ENCODE measurements at places on chromosomes 13 and 19.

DNA sequence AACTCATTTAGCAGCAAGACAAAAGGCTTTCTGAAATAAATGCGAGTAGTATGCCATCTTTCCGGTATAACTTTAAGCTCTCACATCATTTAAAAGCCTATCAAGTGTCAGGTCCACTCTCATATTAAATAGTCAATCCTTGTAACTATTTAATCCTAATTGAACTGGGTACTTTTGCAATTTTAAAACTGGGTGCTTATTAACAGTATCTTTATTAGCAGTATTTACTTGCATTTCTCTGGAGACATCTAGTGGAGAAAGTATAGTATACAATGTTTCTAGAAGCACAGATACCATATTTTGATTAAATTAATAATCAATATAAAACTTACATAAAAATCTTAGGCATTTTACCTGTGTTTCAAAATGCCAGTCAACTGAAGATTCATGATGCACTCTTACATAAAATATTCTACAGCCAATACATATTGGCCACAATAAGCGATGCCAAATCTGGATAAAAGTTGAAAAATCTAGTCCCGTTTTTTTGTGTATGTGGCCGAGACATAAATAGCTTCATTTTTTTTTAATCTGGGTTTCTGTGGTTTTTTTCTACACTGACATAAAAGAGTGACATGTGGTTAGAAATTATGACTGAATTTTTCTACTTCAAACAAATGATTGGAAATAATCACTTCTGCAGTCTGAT, 4.3 kb upstream of the POSTN start:
- no peak for DNase-seq

GRCh38 chr13:67554286-67554685, 324.1 kb upstream of the PCDH9 start:
- DNase-seq = no peak

- DNase-seq = no peak
These were observed 1104.9 kb upstream of the SLC10A2 start for GRCh38 chr13:104170980-104171555.

DNA sequence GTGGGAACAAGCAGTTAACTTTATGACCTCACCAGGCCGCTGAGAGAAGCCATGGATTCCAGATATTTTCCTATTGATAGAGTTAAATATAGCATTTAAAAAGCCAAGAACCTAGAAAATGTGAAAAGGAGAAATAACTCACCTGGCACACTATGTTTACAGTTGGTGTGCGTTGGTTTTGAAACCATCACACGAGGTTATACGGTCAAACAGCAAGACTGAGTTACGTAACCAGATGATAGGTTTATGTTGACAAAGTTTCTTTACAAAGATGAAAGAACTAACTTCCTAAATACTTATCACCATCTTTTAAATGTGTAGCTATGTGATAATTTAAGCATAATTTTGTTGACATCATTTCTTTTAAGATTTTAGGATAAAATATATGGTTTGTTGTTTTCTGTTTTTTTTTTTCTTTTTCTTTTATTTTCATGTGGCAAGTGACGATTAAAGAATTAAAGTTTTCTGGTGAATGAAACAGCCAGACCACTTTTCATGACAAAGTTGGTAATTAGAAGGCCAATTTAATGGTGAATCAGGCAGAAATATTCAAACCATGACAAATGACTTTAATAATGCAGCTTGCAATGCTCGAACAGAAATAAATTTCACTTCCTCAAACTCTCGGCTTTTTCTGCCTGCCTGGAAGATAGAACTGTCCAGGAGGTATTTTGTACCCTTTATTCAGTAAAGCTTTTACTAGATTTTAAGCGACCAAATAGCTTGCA, 339.1 kb upstream of the OBI1 start:
- no peak for DNase-seq

DNA sequence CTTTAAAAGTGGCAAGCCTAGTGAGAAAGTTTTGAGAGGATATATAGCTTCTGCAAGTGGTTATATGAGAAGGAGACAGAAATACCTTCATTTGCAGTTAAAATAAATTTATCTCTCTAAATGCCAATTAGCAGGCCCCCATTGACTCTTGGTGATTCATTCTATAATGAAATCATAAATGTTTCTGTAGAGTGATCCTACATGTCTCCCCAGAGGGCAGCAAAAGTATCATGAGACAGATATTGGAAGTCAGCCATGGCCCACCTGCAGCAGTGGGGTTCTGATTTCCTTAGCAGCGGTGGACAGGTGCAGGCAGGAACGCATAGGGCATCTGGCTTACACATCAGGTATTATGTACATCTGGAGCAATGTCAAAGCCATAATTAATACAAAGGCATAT, 385.4 kb upstream of the SLC10A2 start:
- DNase-seq = no peak

- DNase-seq = peak; percentile 1
These were observed 87.5 kb downstream of the TSHZ3 start for GRCh38 chr19:31261603-31262212.

- no peak for DNase-seq
These were observed 78.8 kb upstream of the TMTC4 start for GRCh38 chr13:100753376-100753775.

DNA sequence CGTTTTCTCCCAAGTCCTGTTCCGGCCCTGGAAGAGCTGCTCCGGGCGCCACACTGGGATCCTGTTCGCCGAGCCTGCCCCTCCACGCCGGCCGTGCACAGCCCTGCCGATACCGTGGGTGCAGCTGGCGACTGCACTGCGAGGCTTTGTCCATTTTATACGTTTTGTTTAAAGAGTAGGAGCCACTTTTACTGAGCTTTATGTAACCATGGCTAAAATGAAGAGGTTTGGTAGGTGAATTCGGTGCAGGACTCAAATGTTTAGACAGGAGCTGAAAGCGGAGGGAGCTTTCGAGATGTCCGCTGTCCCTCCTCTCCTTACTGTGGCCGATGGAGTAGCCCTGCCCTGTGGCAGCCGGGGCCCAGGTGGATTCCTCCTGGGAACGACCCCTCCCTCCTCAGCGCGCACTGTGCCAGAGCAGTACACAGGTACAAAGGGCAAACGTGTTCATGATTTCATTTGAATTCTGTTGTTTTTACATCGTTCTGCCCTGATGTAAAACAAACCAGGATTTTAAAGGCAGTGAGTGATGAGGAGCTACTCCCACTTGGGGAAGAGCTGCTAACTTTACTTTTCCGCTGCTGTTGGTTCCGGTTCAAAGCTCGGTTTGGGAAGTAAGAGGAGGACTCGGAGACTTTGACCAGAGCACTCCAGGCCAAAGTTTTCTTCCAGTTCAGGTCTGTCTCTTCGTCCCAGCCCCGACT, 1.7 kb downstream of the COL4A2 start:
- DNase-seq = no peak

GRCh38 chr13:41693434-41693833, 236.1 kb downstream of the RGCC start:
- no peak for DNase-seq

DNA sequence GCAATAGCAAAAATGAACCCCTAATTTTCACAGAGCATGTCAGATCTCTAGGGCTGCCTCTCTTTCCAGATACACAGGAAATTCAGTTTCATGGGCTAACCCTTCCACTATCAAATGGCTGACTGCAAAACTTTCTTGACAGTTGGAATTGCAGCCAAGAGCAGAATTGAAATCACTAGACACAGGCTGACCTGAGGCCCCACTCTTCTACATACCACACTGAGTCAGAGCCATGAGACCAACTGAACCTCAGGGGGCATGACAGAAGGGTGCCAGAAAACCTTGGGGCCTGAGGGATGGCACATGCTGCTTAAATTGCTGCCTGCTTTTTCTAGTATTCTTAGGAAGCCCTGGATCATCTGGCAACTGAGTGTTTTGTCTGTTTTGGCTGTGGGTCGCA, 1.7 kb upstream of the DLEU7 start:
- DNase-seq = no peak

DNA sequence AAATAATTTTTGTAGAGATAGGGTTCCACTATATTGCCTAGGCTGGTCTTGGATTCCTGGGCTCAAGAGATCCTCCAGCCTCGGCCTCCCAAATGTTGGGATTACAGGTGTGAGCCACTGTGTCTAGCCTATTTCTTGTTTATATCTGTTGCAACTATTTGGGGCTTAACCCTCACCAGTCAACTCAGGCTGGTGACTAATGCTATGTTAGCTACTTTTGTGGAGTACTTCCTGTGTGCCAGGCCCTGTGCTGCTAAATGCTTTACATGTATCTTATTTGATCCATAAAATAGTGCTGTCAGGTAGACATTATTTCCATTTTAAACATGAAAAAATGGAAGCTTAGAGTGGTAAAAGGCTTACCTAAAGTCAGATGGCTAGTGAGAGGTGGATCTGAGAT, 13.8 kb downstream of the CEACAM1 start:
- DNase-seq = no peak

DNA sequence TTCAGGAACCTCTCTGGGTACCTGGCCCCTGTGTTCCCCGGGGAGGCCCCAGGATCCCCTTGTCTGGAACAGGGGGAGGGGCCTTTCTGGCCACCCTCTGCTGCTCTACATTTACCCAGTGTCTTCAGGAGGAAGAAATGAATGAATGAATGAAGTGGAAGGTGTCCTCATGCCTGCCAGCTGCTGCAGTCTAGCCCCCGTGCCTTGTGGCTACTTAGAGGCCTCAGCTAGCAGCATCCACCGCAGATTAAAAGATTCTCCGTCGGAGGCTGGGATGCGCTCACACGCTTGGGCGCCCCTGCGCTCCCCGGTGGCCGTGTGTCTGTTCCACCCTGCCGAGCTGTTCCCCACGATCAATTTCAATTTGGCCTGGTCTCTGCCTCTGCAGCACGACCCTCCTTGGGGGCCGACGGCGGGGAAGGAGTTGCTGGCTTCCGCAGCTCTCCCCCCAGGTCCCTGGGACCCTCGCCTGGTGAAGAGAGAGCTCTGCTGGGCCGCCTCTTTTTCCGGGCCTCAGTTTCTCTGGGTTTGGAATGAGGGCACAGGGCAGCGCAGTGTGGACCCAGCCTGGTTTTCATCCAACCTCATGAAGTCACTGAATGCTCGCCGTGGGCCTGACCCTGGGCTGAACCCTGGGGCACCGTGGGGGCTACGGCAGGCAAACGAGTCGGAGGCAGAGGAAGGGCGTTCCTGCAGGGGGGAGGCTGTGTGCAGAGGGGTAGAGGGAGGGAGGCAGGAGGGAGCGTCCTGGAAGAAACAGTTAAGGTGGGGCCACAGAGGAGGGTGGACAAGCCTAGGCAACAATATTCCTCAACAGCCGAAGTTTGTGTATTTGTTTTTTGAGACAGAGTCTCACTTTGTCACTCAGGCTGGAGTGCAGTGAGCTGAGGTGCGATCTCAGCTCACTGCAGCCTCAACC, 28.3 kb downstream of the EFNA2 start:
- DNase-seq = no peak

DNA sequence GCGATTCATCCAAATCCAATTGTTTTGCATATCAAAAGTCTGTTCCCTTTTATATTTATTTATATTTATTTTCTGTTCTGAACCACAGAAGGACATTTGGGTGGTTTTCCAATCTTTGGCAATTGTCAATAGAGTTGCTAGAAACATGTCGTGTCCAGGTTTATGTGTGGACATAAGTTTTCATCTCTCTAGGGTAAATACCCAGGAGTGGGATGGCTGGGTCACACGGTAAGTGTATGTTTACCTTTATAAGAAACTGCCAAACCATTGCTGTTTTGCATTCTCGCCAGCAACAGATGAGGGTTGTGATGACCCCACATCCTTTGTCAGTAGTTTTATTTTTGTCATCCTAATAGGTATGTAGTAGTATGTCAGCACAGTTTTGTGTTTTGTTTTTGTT, 12.5 kb downstream of the AP1M1 start:
- DNase-seq = no peak

DNA sequence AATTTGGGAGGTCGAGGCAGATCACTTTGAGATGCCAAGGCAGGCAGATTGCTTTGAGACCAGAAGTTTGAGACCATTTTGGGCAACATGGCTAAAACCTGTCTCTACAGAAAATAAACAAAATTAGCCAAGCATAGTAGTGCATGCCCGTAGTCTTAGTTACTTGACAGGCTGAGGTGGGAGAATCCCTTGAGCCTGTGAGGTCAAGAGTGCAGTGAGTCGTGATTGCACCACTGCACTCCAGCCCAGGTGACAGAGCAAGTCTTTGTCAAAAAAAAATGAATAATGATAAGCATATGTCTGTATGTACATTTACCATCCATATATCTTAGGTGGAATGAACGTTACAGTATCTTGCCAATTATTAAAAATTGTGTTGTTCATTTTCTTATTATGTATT, 2447.7 kb downstream of the PCDH9 start:
- DNase-seq = no peak

- DNase-seq = no peak
These were observed 329.2 kb downstream of the LIG4 start for GRCh38 chr13:107886118-107886517.

GRCh38 chr13:100589178-100589725, 663 bp upstream of the GGACT start:
- no peak for DNase-seq

- no peak for DNase-seq
These were observed 2018.0 kb upstream of the PCDH20 start for GRCh38 chr13:63433546-63434150.

DNA sequence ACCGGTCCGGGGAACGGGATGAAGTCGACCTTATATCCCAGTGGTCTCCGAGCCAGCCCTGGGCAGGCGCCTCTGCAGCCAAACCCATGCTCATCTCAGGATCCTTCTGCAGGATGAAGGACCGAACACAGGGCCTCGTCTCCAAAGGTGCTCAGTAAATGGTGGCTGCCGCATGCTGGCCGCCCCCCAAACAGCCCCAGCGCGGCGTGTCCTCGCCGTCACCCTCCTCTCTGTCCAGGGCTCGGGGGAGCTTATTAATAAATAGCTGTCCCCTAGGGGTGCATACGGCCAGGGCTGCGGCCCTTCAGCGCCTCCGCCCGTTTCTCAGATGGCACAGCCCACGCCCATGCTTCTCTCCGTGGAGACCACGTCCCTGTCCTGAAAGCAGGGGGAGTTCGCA, 32.6 kb upstream of the SPACA7 start:
- DNase-seq = no peak

All from vagina (tissue), 2 donors.